ENCODE measurements at places on chromosomes 1 and 21.

DNA sequence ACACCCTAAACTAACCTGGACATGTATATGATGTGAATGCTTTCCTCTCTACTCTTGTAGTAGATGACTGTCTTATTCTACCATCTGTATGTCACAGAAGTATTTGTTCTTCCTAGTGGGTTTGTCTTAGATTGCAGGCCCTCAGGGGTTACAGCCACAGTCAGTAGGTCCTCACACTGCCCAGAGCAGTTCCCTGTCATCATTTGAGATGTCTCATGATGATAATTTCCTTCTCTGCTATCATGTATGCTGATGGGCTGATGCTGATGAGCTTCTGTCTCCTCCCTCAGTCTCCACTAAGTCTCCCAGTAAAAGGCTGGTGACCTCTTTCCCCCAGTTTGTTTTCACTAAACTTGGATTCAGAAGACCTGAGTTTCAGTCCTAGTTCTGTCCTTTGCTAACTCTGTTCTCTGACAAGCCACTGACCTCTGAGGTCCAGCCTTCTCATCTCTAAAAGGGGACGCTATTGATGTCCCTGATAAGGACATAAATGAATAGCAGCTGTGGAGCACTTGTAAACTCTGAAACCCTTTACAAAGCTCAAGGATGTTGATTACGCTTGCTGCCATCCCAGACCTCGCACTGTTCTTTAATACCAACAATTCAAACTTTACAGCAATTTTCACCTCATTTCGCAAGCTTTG is 3.1 kb upstream of the ETV3 start:
- DNase-seq: no peak

GRCh38 chr1:46053734-46054133 is 78.7 kb downstream of the PIK3R3 start:
- DNase-seq: no peak

DNA sequence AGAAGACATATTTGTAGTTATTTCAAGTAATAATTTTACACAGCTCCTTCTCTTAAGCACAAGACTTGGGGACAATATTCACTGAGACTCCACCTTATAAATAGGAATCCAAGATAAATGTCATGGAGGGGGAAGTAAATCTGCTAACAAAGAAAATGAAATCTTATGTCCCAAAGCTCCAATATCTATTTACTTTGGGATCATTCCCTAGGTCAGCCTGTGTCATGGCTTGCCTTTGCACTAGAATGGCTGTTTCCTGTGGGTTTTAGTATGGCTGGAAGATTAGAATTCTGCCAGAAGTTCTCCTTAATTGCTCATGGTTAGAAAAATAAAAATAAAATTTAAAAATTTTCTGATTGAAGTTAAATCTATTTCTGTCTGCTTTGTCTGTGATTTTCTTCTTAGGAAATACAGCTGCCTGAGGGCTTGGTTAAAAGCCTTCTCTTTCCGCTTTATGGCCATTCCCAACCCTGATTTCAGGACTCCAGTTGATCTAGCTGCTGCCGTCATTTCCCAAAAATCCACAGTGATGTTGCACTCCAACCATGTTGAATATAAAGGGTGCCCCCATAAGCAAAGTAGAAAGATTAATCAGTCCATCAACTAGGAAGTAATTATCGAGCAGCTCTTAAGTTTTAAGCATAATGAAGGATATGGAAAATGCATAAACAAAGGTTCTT is 326.4 kb upstream of the LYPLAL1 start:
- DNase-seq: no peak

GRCh38 chr1:96596226-96596922 is 125.2 kb upstream of the PTBP2 start:
- no peak for DNase-seq

GRCh38 chr1:36256558-36257374 is 32.5 kb downstream of the THRAP3 start:
- DNase-seq: no peak

DNA sequence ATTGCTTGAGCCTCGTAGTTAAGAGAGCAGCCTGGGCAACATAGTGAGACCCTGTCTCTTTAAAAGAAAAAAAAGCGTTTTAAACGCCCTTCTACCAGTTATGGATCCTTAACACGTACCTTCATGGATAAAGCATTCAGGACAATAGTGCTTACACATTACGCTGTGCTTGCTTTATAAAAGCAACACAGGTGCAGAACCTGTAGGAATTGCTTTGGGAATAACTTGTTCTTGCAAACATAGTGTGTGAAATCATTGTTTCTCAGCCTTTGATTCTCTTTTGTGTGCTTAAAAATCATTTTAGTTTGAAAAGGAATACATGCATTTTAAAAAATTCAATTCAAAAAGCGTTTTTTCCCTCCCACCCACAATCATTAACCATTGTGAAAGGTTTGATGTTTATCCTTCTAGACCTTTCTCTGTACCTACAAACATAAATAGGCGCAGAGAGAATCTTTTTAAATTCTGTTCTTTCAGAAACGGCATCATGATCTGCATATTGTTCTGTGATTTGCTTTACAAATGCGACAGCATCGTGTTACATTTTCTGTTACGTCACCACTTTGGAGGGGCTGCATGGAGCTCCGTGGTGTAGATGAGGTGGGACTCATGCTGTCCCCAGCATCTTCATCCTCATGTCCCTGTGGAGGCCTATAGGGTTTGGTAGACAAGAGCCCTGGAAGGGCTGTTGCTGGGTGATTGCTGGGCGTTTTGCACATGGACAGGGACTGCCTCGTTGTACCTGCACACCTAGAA is 54.6 kb downstream of the SPSB1 start:
- no peak for DNase-seq

DNA sequence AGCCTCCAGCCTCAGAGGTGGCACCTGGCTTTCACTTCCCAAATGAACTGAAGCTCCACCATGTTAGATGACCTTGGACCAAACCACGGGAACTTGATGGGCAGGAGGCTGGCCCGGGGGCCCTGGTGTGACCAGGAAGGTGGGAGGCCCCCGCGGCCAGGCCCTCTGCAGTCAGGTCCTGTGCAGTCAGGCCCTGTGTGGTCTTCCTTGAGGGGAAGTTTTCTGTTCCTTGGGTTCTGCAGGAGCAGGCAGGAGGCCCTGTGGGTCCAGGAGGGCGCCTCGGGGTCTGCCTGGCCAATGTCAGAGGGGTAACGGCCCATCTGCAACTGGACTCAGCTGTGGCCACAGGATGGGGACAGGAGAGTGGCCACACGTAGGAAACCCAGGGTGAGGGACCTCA is 13.0 kb downstream of the PRDM16 start:
- no peak for DNase-seq
